ENCODE measurements at places on chromosomes 1 and 21. TPM values are rescaled to one million over a fixed set of nuclear protein-coding genes. Genes with fewer than 3 reads are reported as not detected.

Gene CD1E
- total RNA-seq = not detected

GRCh38 chr21:32008714-32009113 lies 135.9 kb downstream of the HUNK start:
- no peaks in the 10 kb centered on the region for H3K4me1 ChIP-seq
- peaks cover 7% of the 10 kb centered on the region for H3K27me3 ChIP-seq
- DNase-seq = no peak
- no peak overlapping the region for H3K27ac ChIP-seq
- no peaks in the 10 kb centered on the region for H3K36me3 ChIP-seq

DNA sequence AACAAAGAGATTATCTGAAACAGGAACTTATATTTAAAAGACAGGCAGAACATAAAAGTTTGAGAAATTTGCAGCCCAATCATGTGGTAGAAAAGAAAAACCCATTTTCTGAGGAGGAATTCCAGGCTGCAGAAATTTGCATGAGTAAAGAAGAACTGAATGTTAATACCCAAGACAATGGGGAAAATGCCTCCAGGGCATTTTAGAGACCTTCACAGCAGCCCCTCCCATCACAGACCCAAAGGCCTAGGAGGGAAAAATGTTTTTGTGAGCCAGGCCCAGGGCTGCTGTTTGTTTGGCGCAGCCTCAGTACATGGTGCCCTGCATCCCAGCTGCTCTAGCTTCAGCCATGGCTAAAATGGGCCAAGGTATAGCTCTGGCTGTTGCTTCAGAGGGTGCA lies 554.3 kb upstream of the CHRM3 start:
- H3K4me3 ChIP-seq = no peak overlapping the region
- H3K36me3 ChIP-seq = no peaks in the 10 kb centered on the region
- no peaks in the 10 kb centered on the region for H3K4me1 ChIP-seq
- no peaks in the 10 kb centered on the region for H3K27me3 ChIP-seq

GRCh38 chr21:42469272-42469671 lies 26.8 kb downstream of the RSPH1 start:
- H3K36me3 ChIP-seq = no peaks in the 10 kb centered on the region
- no peaks in the 10 kb centered on the region for H3K27me3 ChIP-seq
- no peak overlapping the region for H3K27ac ChIP-seq
- H3K4me3 ChIP-seq = no peak overlapping the region

Gene GCLM
- total RNA-seq = 26.5 TPM

- peaks cover 24% of the 10 kb centered on the region for H3K27me3 ChIP-seq
- no peak for DNase-seq
- no peak overlapping the region for H3K27ac ChIP-seq
- H3K4me1 ChIP-seq = no peaks in the 10 kb centered on the region
- H3K4me3 ChIP-seq = no peak overlapping the region
These were observed 27.8 kb downstream of the RIPK4 start for GRCh38 chr21:41739011-41739410.

- H3K27ac ChIP-seq = no peak overlapping the region
- H3K4me1 ChIP-seq = no peaks in the 10 kb centered on the region
- no peak for DNase-seq
These were observed 472.3 kb upstream of the B3GALT2 start for GRCh38 chr1:193658691-193659090.

DNA sequence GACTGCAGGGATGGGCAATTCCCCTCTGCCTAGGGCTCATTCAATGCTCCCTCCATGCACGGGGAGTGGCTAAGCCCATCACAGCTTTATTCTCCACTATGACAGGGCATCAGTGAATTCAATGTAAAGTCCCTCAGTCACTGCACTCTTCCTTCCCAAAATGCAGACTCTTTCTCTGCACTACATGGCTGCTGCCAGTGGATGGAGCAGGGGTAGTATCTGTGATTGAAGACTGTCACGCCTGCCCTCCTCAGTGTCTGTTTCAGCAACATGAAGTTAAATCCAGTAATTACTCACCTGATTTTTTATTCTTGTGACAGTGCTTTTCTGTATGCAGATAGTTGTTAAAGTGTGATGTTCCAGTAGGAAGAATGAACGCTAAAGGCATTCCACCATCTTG lies 1323.2 kb downstream of the AMY1C start:
- DNase-seq = no peak
- H3K27me3 ChIP-seq = no peaks in the 10 kb centered on the region
- H3K36me3 ChIP-seq = no peaks in the 10 kb centered on the region
- no peaks in the 10 kb centered on the region for H3K4me1 ChIP-seq
- H3K4me3 ChIP-seq = no peak overlapping the region

DNA sequence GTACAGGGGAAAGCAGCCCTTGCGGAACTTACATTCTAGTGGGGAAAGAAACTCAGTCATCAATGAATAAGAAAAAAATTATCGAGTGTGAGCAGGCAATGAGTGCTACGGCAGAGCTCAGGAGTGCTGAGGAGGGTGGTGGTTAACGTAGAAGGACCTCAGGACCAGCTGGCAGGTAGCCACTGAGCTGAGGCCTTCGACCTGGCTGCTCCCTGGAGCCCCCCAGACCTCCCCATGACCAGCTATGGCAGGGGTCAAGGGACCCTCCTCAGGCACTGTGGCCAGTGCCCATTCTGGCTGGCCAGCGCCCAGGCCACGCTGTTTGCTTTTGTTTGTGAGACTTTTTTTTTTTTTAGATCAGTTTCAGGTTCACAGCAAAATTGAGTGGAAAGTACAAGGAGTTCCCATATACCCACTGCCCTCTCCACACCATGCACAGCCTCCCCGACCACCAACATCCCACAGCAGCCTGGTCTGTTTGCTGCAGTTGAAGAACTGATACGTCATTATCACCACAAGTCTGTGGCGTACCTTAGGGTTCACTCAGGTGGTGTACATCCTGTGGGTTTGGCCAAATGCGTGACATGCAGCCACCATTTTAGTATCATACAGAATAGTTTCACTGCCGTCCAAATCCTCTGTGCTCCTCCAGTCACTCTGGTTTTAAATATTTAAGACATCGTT lies 11.8 kb upstream of the TTC22 start:
- H3K4me1 ChIP-seq = peaks cover 2% of the 10 kb centered on the region
- no peak for DNase-seq
- H3K27ac ChIP-seq = no peak overlapping the region
- H3K27me3 ChIP-seq = peaks cover 2% of the 10 kb centered on the region

Gene TLR5
- 0.29 TPM for total RNA-seq

DNA sequence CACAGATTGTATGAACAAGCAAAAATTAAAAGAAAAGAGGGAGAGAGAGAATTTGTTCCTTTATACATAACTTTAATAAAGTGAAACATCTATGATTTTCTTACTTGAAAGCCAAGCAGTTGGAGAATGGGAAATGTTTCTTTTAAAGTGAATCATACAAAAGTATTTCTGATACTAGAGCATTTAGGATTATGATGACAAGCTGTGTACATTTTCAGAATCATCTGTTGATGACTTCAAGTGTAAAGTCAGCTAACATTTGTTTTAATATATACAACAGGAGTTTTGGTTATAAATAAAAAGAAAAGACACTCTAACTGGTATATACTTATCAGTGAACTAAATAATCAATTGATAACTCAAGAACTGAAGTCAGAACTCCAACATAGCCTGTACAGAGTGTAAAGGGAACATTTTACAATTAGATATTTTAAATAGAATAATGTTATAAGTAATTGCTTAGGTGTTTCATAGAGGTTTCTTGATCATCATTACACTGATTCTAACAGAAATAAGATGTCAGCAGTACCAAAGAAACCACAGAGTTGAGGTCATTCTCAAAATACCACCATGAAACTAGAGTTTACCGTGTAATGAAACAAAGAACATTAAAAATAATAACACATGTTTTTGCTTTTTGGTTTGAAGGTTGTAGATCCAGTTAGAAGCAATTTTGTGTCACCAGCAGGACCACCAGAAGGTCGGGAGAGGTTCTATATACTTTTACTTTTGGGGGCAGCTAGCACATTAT lies 103.4 kb downstream of the COL24A1 start:
- no peak overlapping the region for H3K4me3 ChIP-seq
- no peaks in the 10 kb centered on the region for H3K36me3 ChIP-seq
- H3K27ac ChIP-seq = no peak overlapping the region
- H3K27me3 ChIP-seq = no peaks in the 10 kb centered on the region
- H3K4me1 ChIP-seq = no peaks in the 10 kb centered on the region

DNA sequence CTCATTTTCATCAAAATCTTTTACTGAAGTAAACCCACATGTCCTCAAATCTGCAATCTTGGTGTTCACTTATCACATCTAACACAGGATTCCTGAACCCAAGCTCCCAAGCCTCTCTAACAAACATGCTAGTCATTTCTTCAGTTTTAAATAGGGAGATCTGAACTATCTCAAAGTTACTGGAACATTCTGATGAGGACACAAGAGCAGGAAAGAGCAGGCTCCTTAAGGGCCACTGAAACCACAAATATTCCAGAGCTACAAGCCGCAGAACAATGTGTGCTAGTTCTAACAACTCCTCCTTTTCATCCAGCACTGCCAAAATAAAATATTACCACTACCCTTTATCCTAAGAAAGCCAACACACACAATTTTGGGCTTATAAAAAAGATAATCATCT lies 38.9 kb downstream of the WARS2 start:
- no peaks in the 10 kb centered on the region for H3K4me1 ChIP-seq
- H3K27me3 ChIP-seq = no peaks in the 10 kb centered on the region
- H3K27ac ChIP-seq = no peak overlapping the region
- no peak for DNase-seq

Measured in activated CD4-positive, alpha-beta memory T cell treated with anti-CD3 and anti-CD28 coated beads for 36 hours (primary cell).